ENCODE measurements at places on chromosomes 4 and X. TPM values are rescaled to one million over a fixed set of nuclear protein-coding genes. Genes with fewer than 3 reads are reported as not detected.

The CNKSR2 gene
- total RNA-seq = 0.95 TPM

The NXF2B gene
- total RNA-seq = not detected

The TMA16 gene
- 9.6 TPM for total RNA-seq

The TGIF2LX gene
- not detected for total RNA-seq

The SSX1 gene
- total RNA-seq = not detected

The TCEAL9 gene
- total RNA-seq = 23.4 TPM

The BEND4 gene
- total RNA-seq = 0.05 TPM

The SYNPO2 gene
- 206 TPM for total RNA-seq

The NHSL2 gene
- 5.7 TPM for total RNA-seq

The CT45A7 gene
- not detected for total RNA-seq
